Aorta (tissue), 5 donors: ENCODE measurements at places on chromosomes 6 and 20.

GRCh38 chr6:43742931-43743632 lies 26.9 kb upstream of the VEGFA start:
- DNase-seq: no peak

GRCh38 chr6:2863901-2864300 lies 22.2 kb upstream of the SERPINB1 start:
- no peak for DNase-seq

DNA sequence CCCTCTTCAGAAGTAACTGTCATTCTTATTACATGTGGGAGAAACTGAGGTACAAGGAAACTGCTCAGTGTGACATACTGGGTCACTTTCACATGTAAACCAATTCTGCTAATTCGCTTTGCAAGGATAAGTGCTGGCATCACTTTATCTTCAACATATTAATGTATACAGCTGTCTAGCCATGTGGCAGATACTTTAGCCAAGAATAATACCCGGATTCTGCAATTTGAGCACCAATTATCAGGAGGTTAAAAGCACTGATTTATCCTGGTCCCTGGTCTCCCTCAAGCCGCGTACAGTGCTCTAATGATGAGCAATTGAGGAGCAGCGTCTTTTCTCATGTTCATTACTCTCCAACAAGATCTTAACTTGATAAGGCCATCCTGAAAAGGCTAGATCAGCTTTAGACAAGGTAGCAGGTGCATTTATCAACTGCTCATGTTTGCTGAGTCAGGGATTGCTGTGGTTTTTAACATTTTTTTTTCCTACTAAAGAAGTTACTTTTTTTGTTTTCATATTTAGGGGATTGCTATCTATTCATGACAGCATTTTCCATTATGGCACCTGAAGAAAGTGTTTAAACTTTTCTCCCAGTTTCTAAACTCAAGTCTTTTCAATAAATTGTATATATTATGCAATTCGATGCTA lies 1066.3 kb upstream of the MAP3K7 start:
- no peak for DNase-seq

- peak; percentile 59 for DNase-seq
Measured at GRCh38 chr6:41785689-41786450, 1.6 kb upstream of the TOMM6 start.

GRCh38 chr6:2543321-2543720 lies 207.4 kb downstream of the MYLK4 start:
- no peak for DNase-seq

DNA sequence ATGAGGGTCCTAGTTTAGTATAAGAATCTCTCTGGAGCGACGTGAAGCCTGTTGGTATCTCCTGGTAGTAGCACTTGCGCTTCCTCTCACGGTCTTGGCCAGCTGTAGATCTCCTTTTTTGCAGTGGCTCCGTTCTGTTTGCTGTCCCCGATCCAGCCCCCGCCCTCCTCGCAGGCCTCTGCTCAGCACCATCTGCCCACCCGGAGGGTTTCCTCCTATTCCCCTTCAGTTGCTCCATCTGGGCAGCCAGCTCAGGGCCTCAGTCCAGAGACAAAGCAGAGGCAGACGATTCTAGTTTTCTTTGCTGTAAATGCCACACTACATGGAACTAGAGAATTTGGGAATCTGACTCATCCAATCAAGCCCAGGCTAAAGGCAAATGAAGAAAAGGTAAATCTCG lies 126.6 kb downstream of the TIAM2 start:
- DNase-seq: no peak

- DNase-seq: no peak
Measured at GRCh38 chr6:5893295-5893694, 113.4 kb downstream of the NRN1 start.

DNA sequence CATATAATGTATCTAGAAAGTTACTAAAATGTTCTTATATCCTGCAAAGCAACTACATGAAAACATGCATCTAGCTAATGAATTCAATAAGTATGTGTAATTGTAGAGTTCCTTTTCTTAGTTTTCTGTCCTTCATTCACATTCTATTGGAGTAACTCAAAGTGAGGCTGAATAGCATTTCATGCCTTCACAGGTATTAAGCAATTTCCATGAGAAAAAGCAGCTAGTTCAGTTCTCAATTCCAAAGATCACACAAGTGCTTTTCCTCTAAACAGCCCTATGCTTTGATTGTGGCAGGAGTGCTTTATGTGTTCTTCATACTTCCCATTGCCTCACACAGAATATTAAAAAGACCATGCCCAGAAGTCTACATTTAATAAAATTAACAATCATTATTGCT lies 274.9 kb downstream of the RFPL4B start:
- no peak for DNase-seq

DNA sequence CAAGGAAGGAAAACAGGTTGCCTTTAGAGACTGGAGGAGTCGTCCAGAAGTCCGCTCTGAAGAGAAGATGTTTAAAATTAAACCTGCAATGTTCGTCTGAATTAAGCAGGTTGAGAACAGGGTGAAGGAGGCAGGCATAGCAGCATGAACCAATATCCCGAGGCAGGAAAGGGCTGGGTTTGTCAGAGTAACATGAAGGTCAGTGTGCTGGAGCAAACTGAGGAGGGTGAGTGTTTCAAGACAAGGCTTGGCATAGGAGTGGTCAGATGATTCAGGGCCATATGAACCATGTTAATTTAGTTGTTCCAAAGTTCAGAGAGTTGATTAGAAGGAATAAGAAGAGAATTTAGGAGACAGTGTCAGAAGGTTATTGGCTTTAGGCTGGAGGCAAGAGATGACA lies 93.3 kb downstream of the UTRN start:
- DNase-seq: no peak

- no peak for DNase-seq
Measured at GRCh38 chr6:118789954-118790353, 104.0 kb upstream of the ASF1A start.

DNA sequence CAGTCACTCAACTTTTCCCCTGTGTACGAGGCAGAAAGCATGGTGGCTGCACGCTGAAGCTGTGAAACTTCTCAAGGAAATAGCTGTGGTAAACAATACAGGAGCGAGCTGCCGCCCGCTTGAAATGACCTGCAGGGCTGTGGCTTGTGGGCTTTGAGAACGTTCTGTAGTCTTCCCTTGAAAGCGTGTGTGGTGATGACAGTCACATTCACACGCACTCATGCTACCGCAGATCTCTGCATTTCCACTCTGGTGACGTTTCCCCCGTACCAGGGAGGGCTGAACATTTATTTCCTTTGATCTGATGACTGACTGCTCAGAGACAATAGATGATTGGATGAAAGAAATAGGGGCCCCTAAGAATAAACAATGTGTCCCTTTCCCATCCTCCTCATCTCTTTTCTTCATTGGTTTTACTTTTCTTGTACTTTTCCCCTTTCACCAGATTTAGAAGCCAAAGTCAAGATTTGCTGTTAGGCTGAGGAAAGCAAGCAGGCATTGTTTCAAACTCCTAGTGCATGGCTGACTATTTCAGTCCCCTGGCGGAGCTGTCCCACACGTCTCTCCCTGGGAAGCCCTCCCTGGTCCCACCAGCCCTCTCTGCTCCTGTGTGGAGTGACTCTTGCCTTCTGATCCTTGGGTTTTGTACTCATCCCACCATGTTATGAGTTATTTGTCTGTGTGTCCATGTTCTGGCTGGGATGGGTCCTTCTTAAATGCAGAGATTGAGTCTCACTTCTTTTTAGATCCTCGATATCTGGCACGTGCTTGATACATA lies 3.9 kb downstream of the SYTL3 start:
- no peak for DNase-seq

- peak; percentile 50 for DNase-seq
Measured at GRCh38 chr6:119112812-119113530, 34.5 kb upstream of the FAM184A start.

- DNase-seq: peak; percentile 95
Measured at GRCh38 chr20:49446808-49447207, 35.7 kb downstream of the KCNB1 start.

- DNase-seq: no peak
Measured at GRCh38 chr6:53241938-53242337, 93.3 kb upstream of the GCM1 start.

- DNase-seq: no peak
Measured at GRCh38 chr6:142459271-142459670, 157.5 kb downstream of the ADGRG6 start.

GRCh38 chr20:58361481-58362205 lies 27.4 kb upstream of the VAPB start:
- DNase-seq: no peak

GRCh38 chr6:107715550-107716321 lies 108.4 kb downstream of the SCML4 start:
- DNase-seq: no peak

DNA sequence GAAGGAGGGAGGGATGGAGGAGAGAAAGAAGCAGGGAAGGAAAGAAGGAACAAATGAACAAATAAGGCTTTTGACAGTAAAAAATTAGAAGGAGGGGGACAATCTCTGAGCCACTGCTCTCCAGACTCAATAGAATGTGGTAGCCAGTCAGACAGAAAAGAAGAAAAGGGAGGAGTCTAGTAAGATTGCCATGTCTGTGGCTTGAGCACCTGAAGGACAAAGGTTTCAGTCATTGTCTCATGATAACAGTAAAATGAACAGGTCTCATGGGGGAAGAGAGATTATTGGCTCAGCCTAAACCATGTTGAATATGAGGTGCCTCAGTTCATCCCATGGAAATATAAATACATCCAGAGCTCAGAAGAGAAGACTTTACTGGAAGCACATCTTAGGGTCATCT lies 14.0 kb upstream of the LOC128125822 start:
- no peak for DNase-seq

GRCh38 chr6:128327890-128328289 lies 192.5 kb downstream of the PTPRK start:
- DNase-seq: no peak
